ENCODE measurements at places on chromosomes 3 and 15.

- no peak for DNase-seq
These were observed 11.5 kb upstream of the PRKAR2A start for GRCh38 chr3:48859206-48859605.

DNA sequence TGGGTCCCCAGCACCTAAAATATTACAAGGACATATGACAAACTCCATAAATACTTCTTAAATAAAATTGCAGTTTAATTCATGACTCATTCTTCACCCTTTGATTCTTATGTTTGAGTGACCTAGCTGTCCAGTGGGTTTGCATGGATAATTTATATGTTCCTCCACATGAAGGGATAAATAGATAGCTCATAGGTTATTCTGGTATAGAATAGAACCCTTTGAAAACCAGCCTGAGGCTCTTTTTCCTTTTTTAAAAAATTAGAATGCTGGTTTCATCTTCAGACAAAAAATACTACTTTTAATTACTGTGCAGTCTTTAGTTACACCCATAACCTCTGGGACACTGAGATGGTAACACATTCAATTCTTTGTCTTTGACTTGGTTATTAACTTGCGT is 97.1 kb upstream of the SAMMSON start:
- no peak for DNase-seq

GRCh38 chr15:73787621-73788020 is 34.5 kb upstream of the INSYN1 start:
- no peak for DNase-seq

- no peak for DNase-seq
These were observed 78.5 kb upstream of the SMAD3 start for GRCh38 chr15:66986951-66987350.

GRCh38 chr15:68450192-68450591 is 18.2 kb upstream of the ITGA11 start:
- DNase-seq: no peak

DNA sequence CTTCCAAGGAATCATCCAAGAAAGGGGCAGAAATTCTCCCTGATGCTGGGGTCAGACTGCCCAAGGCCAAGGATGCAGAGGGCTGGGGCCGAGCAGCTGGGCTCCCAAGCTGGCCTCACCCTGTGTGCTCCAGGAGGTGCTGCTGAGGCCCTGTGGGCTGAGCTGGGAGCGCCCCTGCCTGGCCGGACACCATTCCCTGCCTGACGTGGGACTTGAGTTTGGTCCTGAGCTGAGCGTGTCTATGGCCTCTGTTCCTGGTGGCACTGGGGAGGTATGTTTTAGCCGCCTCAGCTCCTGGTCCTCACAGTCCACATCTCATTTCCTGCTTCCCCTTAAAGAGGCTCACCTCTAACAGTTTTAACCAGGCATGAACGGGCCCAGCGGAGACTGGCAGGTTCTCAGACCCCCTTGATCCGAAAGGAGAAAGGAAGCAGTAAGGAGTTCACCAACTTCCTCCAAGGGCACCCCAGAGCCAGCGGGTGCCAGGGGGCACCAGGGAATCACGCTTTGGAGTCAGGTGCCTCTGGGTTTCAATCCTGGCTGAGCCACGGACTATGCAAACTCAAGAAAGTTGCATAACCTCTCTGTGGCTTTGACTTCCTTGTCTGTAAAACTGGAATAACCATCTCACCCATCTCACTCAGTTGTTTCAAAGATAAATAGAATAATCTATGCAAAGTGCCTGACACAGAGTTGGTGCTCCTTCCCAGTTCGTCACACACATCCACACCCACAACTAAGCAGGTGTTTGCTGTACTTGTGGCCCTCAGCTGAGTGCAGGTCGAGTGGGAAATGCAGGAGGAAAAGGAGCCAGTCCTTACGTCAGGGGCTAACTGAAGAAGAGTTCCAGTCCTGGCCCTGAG is 48.6 kb downstream of the SLC12A8 start:
- DNase-seq: no peak

GRCh38 chr3:187695449-187695848 is 6.9 kb downstream of the RTP2 start:
- no peak for DNase-seq

GRCh38 chr3:12963922-12964701 is 109.1 kb downstream of the IQSEC1 start:
- DNase-seq: no peak

DNA sequence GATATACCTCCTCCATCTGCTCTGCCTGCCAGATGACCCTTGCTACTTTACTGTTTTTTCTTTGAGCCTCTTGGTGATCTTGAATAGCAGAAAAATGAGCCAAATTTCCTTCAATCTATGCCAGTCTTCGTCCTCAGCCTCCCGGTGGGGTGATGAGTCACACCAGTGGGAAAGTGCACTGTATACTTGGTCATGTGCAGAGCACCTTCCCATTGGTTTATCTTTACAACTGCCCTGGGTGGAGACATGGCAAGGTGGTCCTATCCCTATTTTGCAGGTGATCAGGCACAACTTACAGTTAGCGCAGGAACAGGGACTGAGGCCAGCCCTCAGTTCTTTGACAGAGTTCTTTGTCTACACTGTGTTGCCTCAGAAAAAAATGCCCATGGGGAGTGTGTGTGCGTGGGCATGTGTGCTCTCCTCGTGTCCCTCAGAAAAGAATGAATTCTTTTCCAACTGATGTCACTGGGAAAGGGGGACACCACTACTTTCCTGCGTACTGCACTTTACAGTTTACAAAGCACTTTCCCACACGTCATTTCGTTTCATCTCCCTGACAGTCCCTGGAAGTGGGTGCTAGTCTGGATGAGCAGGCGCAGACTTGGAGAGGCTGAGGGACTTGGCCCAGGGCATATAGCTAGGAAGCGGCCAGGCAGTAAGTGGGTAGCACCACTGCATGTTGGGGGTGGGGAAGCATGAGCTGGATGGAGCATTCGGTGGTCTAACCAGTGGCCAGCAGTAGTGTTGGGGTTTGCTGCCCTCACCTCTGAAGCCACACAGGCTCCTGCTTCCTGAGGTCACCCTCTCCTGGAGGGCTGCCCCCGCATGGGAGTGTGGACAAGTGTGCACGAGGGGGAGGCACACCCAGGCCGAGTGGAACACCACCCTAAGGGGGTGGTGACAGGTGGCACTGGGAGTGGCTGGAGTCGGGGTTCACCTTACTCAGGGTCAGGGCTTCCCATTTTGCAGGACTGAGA is 24.1 kb downstream of the SMAD3 start:
- DNase-seq: no peak

DNA sequence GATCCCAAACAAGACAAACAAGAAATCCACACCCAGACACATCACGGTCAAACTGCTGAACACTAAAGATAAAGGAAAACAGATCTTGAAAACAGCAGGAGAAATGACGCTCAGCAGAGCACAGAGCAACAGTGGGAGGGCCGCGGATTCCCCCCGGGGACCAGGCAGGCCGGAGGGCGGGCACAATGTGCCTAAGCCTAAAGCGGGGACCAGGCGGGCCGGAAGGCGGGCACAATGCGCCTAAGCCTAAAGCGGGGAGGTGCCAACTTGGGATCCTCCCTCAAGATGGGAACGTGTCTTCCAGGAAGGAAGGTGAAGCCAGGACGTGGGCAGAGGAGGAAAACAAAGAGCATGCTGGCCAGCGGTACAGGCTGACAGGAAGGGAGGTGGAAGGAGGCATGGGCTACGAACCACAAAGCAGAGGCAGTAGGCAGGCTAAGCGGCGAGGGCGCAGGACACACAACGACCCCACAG is 31.1 kb downstream of the CYFIP1 start:
- no peak for DNase-seq

DNA sequence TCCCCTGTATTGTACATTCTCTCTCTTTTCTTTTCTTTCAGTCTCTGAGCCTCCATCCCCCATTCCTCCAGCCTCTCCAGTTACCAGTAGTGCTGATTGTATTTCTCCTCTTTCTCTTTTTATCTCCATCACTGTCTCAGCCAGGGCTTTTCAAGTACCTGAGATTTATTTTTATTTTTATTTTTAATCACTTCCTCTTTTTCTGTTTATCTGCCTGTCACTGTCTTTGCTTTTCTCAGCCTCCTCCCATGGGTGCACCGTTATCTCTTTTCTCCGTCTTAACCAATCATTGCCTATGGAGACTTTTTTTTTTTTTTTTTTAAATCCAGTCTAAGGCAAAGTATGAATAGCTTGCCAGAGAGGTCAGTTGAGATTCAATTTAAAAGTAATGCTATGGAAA is 359.3 kb downstream of the GAP43 start:
- no peak for DNase-seq

DNA sequence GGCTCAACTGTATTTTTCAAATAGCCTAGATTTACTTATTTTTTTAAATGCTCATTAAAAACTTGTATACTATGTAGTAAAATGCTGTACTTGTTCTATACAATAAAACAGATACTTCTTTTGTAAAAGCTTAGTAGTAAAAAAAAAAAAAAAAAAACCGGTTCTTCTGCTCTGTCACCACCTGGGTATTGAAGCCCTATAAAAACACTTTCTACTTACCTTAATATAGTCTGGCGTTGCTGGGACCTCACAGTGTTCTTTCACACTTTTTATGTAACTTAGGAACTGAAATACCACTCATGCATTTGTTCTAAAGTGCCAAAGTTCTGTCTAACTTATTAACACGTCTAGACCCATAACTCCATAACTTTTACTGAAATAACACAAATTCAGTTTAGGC is 61.4 kb downstream of the TASOR start:
- no peak for DNase-seq

DNA sequence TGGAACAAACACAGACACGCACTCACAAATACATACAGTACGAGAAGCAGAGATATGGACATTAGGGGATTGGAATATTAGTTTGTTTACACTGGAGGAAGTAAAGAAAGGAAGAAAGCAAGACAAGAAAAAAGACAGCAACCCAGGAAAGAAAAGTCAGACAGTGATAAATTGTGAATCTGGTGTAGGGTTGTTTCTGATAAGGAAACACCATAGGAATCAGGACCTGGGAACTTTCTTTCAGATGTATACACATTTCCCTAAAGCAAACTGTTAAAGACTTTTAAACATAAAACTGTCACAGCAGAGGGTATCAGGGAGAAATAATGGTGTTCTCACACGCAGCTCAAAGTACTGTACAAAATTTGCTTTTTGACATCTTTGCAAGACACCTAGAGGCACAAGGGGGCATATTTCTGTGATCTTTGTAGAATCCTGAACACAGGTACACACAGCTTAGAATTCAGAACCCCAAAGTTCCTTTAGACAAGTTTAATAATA is 153.7 kb downstream of the TUSC7 start:
- no peak for DNase-seq

DNA sequence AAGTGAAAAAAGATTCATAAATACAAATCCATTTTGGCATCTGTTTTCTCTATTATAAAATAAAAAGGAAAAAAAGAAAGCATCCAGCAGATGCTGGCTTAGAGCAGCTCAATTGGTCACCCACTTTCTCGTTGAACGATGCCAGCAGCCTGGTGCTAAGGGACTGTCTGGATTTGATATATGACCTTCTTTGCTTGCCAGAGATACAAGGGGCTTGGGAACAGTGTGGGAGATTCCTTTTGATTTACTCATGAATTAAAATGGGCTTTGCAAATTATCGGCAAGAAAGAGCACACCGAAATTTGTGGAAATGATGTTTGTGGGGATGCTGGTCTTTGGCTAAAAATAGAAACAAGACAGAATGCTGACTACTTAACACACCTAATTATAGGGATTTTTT is 210.3 kb upstream of the STT3B start:
- no peak for DNase-seq

DNA sequence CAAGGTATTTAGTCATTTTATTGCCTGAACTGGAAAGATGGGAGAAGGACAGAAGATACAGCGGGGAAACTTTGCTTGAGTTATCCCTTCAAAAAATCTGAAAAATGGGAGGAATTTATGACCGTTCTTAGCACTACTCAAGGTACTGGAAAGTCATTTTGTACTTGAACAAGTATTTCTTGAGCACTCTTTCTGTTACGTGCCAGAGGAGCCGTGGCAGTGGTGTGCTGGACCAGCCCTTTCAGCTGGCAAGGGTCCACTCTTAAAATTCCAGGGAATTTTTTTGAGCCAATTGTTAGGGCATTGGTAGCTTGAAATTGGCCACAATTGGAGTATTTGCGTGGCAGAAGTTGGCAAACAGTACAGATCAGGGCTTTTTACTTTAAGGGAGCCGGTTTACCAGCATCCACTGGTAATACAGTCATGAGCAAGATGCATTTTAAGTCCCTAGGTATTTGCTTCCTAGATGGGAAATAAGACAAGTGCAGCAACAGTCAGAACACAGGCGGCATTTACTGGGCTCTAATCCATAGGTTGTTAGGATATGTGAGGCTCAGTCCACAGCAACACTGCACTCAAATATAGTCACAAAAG is 145.9 kb upstream of the ST8SIA2 start:
- DNase-seq: no peak

GRCh38 chr15:80989081-80989517 is 520 bp downstream of the MESD start:
- no peak for DNase-seq

DNA sequence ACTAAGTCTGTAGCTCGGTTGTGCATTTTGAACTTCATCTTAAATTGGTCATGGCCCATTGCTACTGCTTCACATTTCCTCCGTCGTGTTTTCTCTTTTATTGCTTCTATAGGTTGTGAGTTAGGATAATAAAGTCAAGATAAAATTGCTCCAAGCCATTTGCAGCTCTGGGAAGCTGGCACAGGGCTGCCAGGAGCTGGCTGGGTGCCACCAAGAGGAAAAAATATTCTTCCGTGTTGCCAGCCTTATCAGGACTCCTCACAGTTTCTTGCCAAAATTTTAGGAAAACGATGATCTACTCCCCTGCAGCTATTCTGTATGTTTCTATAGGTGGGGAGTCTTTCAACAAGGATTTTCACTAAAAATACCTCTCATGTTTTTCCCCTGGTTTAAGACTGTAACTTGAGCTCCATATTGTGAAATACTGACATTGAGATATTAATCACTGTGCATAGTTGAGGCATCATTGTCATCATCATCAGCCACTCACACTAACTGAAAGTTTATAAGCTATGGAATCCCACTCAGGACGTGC is 55.4 kb upstream of the PIAS1 start:
- no peak for DNase-seq

GRCh38 chr3:125207949-125208568 is 4.5 kb downstream of the SLC12A8 start:
- DNase-seq: no peak

GRCh38 chr15:68518785-68519430 is 59.9 kb upstream of the CORO2B start:
- DNase-seq: no peak

DNA sequence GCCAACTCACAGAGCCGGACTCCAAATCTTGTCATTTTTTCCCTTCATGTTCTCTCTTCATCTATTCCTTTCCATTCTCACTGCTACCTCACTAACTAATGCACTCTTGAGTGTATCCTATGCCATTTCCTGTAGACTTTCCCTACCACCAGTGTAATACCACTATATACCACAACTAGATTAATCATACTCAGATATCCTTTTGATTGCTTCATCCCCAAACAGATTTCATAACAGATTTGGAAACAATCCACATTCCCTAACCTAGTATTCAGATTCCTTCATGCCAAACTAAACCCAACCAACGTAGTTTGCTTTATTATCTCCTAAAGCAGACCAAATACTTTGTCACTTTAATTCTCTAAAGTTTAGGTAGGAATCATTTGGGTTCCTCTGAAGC is 2.6 kb upstream of the PLOD2 start:
- DNase-seq: no peak

- no peak for DNase-seq
These were observed 196.4 kb downstream of the RPLP1 start for GRCh38 chr15:69648775-69649735.
